Activated T-helper 1 cell treated with anti-CD3 and anti-CD28 coated beads, Interleukin-2, amount 50 U/mL, for 16 hours (primary cell): ENCODE measurements at places on chromosomes 4 and X.

DNA sequence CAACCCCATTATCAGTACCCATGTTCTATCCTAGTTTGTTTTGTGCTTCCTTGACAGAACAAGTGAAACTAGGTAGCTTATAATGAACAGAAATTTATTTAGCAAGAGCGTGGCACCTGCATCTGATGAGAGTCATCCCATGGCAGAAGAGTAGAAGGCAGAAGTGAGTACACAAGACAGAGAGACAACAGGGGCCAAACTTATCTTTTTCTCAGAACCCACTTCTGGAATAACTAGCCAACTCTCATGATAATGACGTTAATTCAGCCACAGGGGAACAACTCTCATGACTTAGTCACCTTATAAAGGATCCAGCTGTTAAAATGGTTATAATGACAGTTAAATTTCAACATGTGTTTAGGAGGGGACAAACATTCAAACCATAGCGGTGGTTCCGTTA, 644.9 kb downstream of the TECRL start:
- no peak for DNase-seq

DNA sequence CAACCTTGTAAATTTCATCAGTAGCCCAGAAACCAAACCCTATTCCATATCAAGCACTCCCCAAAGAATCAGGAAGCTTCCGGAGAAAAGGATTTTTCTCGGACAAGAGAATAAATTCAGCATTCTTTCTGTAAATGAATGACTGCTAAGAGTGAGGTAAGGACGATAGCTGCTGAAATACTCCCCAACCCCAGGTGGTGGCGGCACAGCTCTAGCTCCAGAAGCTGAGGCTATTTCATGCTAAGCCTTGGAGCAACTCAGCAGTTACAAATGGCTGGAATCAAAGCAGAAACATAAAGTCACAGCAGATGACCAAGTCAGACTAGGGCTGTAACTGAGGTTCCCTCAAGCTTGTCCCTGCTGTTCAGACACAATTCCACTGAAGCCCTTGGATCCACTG, 13.9 kb upstream of the PCDH19 start:
- no peak for DNase-seq

GRCh38 chrX:50117476-50117875, 83.3 kb downstream of the AKAP4 start:
- no peak for DNase-seq

DNA sequence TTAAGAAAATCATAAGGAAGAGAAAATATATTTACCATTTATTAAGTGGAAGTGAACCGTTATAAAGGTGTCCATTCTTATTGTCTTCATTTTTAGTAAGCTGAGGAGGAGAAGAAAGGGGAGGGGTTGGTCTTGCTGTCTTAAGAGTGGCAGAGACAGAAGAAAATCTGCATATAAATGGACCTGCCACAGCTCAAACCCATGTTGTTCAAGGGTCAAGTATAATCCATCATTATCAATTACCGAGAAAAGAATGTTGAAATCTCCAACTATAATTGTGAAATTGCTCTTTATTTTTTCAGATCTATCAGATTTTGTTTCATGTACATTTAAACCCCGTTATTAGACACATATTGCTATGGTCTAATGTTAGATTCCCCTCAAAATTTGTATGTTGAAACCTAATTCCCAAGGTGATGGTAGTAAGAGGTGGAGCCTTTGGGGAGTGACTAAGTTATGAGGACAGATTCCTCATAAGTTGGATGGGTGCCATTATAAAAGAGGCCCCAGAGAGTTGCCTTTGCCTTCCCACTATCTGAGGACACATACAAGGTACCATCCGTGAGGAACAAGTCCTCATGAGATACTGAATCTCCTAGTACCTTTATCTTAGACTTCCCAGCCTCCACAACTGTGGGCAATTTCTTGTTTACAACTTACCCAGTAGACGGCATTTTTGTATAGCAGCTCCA, 58.5 kb upstream of the SMAD1 start:
- no peak for DNase-seq

DNA sequence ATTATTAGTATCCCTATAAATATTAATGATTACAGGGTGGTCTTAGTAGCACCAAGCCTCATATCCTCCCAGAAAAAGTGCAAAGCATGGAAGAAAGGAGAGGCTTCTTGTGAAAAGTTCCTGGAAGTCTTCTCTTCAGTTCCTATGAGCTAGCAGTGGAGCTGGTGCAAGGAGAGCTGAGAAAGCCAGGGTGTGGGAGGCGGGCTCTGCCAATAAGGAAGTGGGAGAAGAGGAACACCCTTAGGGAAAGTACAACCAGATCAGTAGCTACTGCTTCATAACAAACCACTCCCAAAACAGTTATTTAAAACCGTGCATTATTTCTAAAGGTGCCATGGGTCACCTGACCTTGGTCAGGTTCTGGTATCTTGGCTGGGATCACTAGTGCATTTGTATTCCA, 72.4 kb downstream of the MAP9 start:
- DNase-seq = no peak

GRCh38 chrX:102720237-102721168, at the start of gene GPRASP3:
Gene GPRASP3, plus strand, starts transcription at chrX:102720743. Its CDS starts 28,253 bp downstream, at chrX:102748996.
- peak; percentile 29 for DNase-seq

DNA sequence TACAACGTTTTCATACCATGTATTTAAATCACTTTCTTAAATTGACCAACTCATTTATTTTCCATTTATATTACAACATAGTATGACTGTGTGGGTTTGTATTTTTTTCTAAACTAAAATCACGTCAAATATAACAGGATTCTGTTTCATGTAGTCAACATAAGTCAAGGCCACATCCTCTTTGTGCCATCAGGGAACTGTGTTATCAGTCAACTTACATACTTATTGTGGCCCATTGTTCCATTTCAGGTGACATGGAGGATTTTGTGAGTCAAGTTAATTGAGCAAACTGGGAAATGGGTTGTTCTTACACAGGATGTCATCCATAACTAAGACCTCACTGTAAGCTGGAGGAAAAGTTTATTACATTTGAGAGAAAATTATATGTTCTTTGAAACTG, 35.9 kb downstream of the STK26 start:
- DNase-seq = no peak

- DNase-seq = no peak
Observed at GRCh38 chrX:101462892-101463291, 22.4 kb upstream of the ARMCX4 start.
